Mucosa of descending colon (tissue), 3 donors: ENCODE measurements at places on chromosomes 6 and 20.

- no peak for DNase-seq
Measured at GRCh38 chr6:105324386-105324950, 78.4 kb downstream of the PREP start.

- DNase-seq, result no peak
Measured at GRCh38 chr6:10453596-10453995, 38.7 kb upstream of the TFAP2A start.

DNA sequence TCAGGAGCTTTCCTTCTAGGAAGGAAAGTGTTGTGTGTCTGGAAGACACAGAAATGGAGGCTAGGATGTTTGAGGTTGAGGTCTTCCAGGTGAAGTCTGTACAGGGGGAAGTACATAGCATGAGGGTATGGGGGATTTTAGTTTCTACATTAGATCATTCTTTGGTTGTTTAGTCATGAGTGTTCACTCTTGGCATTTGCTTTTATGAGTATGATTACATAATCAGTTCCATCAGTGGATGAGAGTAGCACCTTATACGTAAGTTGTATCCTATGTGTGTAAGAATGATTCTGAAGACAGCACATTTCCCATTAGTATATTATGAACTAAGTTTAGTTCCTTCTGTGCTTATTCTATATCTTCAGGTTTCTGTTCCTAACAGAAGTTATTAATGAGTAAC is 1.9 kb downstream of the CDYL start:
- DNase-seq, result no peak

DNA sequence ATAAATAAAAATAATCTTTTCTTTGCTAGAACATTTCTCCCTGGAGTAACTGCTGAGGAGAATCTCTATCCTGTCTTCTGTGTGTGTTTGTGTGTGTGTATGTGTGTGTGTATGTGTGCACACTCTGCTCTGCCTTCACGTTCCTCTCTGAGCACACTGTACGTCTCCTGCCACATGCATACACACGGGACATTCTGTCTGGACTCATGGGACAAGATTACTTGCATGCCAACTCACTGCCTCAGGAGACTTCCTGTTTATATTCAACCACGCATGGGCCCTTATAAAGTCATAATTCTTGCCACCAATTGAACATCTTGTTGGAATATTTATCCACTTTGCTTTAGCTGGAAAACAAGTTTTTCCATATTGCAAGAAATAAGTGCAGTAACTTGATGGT is 930.6 kb downstream of the KIF16B start:
- no peak for DNase-seq

DNA sequence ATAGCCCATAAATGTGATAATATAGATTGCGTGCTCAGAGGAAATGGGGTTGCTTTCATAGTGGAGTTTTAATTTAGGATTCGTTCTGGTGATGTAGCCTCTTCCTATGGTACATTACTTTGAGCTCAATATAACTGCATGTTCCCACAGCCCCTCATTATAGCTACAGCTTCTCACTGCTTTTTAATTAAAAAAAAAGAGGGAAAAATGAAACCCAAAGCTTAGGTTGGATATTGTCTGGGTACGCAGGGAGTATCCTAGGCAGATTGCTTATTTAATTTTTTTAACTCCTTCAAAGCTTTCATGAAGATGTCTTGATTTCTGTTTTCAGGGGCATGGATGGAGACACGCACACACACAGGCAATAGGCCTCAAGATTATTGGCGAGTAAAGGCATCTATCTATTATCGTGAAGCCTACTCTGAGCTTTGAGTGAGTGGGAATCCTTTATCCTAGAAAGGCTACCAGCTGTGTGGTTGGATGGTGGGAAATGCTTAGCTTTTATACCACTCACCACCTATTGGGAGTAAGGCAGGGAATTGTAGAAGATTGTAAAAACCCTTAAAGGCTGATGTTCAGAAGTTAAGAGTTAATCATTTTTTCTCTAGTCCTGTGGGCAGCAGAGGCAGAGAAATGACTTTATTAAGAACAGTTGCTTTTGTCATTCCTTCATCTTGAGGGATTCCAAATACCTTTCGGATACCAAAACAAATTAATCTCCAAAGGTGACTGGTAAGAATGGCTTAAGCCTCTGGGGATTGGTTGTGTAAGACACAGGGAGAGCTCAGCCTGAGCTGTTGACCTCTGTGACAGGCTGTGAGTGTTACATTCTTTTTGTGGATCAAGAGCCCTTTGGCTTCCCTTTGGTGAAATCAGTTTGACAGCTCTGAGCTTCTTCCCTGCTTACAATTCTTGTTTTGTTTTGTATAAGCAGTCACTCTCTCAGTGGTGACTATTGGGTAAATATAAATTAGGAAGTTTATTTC is 33.4 kb downstream of the CTNNBL1 start:
- DNase-seq, result no peak

- DNase-seq, result peak; percentile 11
Measured at GRCh38 chr6:129140526-129140925, 257.6 kb downstream of the LAMA2 start.

DNA sequence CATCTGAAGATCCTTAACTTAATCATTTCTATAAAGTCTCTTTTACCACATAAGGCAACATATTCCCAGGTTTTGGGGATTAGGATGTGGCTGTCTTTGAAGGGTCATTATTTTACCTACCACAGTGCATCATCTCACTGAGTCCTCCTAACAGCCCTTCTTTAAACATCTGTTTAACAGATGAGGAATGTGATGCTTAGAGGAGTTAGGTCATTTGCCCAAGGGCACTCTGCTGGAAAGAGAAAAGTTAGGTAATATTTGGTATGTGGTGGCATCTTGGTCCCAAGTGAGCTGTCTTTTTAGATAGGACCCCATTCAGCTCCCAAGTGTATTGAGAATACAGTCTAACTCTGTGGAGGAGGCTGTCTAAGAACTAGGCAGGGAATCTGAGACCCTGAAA is 11.0 kb downstream of the MMP24 start:
- DNase-seq, result no peak

DNA sequence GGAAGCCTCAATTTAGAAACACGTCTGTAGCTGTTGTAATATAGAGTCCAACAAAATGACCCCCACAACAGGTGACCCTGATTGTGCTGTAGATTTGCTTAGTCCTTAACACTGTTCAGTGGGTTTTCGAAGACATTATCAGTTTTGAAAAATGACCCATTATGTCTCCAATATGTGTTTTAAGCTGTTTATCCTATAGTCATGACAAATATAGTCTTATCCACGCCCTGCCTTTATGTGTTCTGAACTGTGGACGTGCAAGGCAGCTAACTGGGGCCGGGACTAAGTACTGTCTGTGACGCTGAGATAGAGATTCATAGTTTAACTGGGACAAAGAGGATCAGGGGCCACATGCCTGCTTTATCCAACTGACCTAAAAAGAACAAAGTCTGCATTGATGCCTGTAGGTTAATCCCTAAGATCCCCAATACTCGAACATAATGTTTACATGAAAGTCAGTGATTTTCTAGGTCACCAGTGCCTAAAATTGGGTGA is 192.4 kb downstream of the CD83 start:
- DNase-seq, result no peak

DNA sequence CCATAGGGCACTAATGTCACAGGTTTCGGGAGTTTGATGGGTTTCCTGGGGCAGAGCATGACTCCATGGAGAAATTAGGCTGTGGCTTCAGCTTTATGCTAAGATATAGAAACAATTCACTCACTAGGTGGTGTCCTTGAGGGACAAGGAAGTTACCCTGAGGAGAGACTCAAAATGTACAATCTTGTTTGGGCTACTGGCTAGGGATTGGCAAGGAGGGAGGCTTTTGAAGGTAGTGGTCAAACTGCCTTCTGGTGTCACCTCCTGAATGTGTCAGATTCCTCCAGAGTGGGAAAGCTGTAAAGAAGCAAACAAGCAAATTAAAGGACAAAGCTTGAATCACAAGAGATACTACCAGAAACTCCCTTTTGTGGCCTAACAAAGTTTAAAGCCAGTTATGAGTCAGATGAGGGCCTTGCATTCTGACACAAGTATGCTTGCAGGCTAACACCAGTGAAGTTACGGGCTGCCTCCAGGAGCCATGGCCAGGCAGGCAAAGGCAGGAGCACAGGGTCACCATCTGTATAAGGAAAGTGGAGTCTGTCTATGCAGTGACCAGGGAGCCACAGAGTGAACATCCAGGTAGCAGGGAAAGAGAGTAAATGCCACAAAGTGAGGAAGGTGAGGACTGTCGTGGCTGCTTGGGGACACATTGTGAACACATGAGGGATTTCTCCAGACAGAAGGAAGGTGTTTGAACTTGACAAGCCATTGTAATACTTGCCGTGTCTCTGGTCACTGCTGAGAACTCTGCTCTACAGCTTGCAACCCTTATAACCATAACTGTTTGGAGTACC is 107.7 kb upstream of the DTNBP1 start:
- no peak for DNase-seq

GRCh38 chr6:42049116-42049809 is 1.1 kb upstream of the TAF8 start:
- peak; percentile 57 for DNase-seq

- DNase-seq, result no peak
Measured at GRCh38 chr6:137769797-137770362, 97.2 kb upstream of the TNFAIP3 start.

DNA sequence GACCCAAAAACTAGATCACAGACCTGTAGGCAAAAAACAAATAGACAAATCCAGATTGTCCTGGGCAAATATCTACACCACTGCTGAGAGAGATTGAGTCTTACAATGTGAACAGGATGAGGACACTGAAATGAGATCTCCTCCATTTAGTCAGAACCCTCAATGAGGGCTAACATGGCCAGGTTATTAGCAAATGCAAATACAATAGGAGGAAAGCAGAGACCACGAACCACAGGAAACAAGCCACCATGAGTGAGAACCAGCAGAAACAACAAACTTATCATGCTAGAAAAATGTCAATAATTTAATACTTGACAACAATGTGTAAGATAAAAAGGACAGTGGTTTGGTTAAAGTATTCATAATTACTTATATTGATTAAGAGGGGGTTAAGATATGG is 162.8 kb downstream of the SYNE1 start:
- DNase-seq, result no peak

DNA sequence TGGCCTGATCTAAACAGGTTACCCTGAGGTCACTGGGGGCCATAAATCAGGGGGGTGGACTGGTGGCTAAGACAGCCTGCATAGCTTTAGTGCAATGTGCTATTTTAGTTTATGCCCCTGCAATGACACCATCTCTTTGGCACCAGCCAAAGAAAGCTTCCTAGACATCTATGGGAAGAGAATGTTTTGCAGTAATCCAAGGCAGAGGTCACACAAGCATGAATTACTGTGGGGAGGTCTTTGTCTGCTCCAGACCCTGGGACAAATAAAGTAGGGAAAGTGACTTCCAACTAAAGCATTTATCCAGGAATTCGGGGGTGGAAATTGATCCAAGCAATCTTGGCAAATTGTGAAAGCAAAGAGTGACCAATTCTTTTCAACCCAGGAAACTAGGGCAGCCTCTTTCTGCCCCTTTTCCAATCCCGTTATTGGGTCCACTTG is 5.3 kb downstream of the RIPOR2 start:
- DNase-seq, result no peak

GRCh38 chr6:117947234-117947633 is 40.2 kb downstream of the SLC35F1 start:
- no peak for DNase-seq

DNA sequence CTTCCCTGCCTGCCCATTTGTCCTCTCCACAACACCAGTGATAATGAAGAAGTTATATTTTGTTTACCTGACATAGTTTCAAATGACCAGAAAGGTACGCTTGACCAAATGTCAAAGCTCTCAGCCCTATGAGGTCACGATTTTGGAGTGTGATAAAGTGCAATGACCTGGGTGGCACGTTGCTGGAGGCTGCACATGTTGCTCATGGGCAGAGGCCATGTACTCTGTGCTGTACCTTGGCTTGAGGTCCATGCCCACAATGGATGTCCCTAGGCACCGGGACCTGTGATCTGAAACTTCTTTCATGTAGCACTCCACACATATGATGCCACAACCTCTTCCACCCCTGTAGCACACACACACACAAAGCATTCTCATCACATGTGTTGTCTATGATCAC is 164.0 kb upstream of the HEY2 start:
- no peak for DNase-seq

GRCh38 chr6:93194480-93194879 is 224.9 kb downstream of the EPHA7 start:
- no peak for DNase-seq

GRCh38 chr6:159190460-159190859 is 21.3 kb downstream of the FNDC1 start:
- DNase-seq, result no peak

DNA sequence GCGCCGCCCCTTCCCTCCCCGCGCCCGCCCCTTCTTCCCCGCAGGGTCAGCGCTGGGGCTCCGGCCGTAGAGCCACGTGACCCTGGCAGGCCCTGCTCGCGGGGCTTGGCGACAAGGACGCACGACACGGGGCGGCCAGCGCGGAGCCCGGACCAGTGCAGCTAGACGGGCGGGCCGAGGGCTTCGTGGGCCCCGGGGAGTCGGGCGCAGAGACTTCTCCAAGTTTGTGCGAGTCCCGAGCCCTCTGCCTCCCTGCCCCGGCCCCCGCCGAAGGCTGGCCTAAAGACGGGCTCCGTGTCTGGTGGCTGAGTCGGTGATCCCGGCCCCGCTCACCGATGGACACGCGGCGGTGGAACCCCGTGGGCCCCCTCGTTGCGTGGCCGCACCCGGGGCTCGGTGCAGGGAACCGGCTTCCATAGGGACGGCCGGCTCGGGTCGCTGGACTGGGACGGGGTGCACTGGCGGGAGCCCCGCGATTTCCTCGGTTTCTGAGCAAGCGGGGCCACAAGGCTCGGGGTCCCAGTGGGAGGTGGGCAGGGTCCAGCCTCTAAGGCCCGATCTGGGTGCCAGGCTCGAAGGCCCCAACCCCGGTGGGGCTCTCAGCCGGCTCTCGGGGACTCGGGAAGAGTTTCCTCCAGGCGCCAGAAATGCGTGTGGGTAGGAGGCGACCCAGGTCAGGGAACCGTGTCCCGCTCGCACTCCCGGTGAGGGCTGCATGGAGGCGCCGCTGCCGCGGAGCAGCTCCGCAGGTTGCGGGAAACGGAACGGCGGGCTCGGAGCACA is 452 bp upstream of the GATA5 start:
- DNase-seq, result no peak

GRCh38 chr6:64113704-64114103 is 478.1 kb downstream of the PHF3 start:
- DNase-seq, result no peak

DNA sequence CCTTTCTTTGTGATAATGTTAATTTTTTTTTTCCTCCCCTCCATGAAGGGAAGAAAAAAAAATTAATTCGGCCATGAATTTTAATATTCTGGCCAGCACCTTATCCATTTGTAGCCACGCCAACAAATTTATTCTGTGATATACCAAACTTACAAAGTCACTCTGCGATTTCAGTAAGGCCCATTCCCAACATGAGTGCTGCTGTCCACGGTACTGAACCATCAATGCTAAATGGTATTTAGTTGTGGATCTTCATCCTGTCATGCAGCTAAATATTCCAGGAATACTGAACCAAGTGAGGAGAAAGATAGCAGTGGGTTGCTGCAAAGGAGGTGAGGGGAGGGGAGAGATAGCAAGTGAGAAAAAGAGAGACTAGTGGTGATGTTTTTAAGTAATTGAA is 19.5 kb upstream of the RSPH4A start:
- DNase-seq, result no peak

GRCh38 chr6:143685653-143686052 is 7.9 kb downstream of the PHACTR2 start:
- DNase-seq, result peak; percentile 28
